ENCODE measurements at places on chromosomes 12 and 14.

DNA sequence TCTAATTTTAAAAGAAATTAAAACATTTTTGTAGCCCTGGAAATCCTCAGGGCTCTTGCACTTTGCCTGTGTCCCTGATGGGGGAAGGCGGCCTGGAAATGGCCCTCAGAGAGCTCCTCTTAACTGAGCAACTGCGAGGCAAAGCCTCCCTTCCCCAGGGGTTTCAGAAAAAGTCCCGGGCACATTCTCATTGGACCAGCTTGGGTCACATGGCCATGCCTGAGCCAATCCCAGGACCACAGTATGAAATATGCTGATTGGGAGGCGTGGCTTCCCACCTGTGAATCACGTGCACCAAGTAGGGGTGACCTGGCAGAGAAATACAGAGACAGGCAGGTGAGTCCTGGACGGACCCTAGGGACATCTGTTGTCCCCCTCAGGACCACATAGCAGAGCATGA lies 90.4 kb upstream of the SFSWAP start:
- no peak for DNase-seq

- no peak for DNase-seq
Measured at GRCh38 chr12:110126557-110126956, 2.4 kb downstream of the IFT81 start.

- no peak for DNase-seq
Measured at GRCh38 chr14:99267381-99267780, 4.6 kb downstream of the BCL11B start.

- no peak for DNase-seq
Measured at GRCh38 chr14:38209572-38210557, 2.2 kb downstream of the SSTR1 start.

GRCh38 chr14:33271216-33271615 lies 332.5 kb downstream of the NPAS3 start:
- DNase-seq = no peak

GRCh38 chr12:125981610-125982253 lies 916.5 kb downstream of the AACS start:
- no peak for DNase-seq

- no peak for DNase-seq
Measured at GRCh38 chr14:45610318-45610717, 357.3 kb upstream of the MIS18BP1 start.

DNA sequence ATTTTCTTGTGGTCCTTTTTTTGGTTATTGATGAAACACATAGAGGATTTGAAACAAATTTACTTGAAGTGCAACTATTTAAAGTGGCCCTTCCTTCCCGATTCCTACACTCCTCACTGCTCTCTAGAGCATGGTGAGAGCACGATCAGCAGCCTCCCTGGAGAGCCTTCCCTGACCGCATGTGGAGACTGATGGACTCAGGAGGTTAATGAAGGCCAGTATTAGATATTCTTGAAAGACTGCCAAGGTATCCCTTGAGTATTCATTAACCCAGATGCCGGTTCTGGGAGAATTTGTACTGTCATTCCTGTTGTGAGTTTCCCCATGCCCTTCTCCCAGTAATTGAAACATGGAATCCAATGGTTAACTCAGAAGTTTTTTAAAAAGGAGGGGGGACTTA lies 102.8 kb upstream of the FGD4 start:
- no peak for DNase-seq

DNA sequence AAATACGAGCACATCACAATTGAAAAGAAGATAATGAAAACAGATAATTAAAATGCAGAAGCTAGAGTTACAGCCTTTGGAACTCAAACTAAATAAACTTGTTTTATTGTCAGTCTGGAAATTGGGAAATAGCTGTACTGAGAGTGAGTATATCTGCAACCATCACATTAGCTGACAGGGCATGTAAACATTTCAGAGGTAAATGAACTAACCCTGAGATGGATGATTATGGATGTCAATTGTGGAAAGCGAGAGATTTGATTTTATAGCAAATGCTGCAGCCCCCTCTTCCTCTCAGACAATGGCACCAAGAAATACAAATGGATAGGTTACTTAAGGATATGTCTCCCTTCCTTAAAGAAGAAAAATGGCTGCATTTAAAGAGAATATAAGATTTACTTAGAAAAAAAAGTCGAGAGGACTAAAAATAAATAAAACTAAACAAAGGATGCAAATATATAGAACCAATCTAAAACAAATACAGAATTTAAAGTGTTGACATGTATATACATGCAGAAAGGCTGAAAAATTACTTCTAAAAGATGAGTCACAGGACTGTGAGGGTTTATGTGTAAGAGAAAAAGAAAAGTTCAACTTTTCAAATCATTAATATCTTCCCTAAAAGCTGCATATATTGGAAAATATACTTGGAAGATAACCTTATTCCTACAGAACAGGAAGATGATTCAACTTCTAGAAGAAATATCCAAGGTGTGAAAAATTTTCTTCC lies 120.3 kb upstream of the FLRT2 start:
- DNase-seq = no peak

DNA sequence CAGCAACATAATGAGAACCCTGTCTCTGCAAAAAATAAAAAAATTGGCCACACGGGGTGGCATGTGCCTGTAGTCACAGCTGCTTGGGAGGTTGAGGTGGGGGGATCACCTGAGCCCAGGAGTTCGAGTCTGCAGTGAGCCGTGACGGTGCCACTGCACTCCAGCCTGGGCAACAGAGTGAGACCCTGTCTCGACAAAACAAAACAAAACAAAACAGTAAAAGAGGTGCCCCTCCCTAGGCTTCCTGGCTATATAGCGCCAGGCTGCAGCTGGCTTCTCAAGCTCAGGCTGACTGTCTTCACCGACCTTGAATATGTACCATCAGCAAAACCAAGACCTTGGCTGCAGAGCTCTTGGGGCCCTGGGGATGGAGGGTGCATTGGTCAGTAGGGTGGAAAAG lies 29.4 kb downstream of the TSPAN9 start:
- no peak for DNase-seq

- peak; percentile 9 for DNase-seq
Measured at GRCh38 chr14:78725086-78725485, 554.9 kb downstream of the NRXN3 start.

GRCh38 chr14:59262717-59263454 lies 74.4 kb downstream of the DAAM1 start:
- no peak for DNase-seq

DNA sequence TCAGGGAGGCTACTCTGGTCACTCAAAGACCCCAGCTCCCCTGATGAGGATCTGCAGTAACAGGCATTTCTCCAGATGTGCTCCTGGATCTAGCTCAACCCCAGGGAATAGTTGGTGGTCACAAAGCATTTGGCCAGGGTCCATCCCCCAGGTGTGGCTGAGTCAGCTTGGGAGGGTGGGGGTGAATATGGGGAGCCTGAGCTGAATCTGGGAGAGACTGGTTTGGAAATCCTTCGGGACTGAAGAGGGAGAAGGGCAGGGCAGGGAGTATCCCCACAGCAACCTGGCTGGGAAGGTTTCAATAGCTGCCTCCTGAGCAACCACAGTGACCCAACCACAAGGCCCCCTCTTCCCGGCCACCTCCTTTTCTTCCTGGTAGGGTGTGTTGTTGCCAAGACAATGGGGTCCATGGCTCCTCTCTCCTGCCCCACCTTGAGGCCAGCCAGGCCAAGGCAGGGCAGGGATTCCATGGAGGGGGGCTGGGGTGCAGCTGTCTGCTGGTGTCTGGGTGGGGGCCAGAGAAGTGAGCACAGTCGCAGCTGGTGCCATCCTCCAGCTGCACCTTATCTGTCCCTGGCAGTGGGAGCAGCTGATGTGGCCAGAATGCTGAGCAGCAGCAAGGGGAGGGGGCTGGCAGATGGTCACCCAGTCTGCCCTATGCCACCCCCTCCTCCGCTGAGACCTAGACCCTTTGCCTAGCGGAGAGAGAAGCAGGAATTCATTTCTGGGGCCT lies 5.5 kb downstream of the ASIC1 start:
- no peak for DNase-seq

- peak; percentile 66 for DNase-seq
Measured at GRCh38 chr14:36661506-36662257, at the start of gene PAX9. PAX9 (plus strand) TSS chr14:36661860; CDS start chr14:36662090, 230 bp downstream.

DNA sequence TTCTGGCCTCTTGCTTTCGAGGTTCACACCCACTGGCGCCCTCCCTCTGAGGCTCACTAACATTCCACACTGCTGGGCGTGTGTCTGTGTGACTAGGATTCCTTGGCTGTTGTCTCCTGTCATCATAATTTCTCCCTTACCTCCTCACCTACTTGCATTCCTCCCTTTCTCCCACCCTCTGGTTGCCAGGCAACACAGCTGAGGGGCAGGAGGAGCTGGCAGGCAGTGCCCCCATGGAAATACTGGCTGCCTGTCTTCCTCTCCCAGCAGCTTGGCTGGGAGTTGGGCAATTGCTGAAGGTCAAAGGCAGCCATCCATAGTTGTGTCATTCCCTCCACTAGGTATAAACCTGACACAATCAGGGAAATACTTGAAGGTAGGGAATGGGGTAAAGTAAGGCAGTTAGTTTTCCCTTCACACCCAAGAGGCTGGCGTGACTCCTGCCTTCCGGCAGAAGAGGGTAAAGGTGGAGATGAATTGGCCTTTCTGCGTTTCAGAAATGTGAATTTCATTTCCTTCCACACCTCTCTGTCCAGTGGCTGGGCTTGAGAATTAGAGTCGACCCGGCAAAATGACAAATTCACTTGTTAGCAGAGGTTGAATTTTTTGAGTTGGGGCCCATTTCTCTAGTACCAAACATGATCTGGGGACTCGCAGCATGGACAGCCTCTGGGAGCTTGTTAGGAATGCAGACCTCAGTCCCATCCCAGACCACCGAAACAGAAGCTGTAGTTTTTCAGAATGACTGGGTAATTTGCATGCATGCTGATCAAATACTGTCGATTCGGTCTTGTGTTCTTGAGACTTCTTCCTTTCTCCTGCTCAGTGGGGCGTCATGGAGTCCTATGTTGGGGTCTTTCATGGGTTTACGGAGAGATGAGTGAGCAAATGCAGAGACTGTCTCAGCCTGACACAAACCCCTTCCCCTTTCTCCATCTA lies 24.3 kb upstream of the EMP1 start:
- DNase-seq = no peak

GRCh38 chr14:101463566-101464171 lies 97.6 kb upstream of the DIO3 start:
- no peak for DNase-seq

DNA sequence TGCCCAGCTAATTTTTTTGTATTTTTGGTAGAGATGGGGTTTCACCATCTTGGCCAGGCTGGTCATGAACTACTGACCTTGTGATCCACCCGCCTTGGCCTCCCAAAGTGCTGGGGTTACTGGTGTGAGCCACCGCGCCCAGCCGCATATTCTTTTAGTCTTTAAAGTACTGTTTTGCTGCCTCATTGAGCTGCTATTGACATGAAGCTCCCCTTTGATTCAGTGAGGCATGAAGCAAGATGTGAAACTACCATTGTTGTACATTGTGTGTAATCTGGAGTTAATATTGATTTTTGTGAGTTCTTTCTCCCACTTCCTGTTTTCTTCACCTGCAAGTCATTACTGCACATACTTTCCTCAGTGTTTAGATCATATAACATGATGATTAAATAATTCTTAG lies 80.8 kb downstream of the MNAT1 start:
- no peak for DNase-seq

DNA sequence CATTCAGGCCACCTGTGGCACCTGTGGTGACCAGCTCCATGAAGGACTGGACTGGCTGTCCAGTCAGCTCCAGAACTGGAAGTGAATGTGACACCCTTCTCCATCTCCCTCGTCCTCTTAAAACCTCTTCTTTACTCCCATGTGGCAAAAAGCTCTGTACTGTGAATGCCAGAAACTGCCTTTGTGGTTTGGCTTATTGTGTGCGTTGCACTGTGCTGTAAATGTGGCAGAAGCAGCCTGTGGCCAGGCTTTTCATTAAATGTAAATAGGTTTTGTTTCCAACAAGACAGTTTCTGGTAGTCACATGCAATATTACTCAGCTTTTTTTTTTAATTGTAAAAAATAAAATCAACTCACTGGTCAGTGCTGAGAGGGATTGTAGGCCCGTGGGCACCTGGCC lies 453.7 kb downstream of the ATP23 start:
- no peak for DNase-seq

DNA sequence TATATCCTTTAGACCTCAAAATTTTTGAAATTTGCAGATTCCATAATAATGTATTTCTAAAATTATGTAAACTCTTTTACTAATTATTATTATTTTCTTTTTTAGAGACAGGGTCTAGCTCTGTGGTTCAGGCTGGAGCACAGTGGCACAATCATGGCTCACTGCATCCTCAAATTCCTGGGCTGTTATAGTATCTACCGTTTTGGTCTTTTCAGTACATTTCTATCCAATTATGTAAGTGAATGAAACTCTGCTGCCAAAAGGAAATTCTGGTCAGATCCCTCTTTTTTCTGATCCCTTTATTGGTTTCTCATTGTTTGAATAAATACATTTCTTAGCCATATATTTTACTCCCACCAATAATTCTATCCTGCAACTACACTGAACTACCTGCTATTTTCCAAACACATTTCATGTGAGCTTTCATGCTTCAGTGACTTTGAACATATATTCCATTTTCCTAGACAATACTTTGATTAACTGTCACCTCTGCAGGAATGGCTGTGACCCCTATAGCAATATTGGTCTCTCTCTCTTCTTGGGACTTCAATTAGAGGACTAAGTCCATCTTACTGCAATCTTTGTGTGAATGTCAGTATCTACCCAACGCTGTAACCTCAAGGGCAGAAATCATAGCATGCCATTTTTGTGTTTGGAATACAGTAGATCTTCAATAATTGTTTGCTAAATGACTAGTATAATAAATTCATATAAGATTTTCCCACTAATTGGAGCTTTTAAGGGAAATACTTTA lies 183.2 kb downstream of the NTS start:
- no peak for DNase-seq

DNA sequence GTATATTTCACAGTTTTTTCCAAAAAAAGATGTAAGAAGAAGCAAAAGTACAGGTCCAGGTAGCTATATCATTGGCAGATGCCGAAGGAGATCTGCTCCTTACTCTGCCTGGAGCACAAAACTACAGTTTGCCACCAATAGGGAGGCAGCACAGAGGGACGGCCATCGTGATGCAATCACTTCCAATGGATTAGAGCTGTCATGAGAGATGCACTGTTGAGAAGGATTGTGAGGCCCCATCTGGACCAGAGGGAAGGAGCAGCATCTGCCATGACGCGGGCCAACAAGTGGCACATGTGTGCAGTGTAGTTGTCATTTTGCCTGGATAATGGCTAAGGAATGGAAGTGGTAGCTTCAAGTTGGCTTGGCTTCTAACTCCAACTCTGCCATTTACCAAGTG lies 318.8 kb upstream of the FKBP4 start:
- no peak for DNase-seq

DNA sequence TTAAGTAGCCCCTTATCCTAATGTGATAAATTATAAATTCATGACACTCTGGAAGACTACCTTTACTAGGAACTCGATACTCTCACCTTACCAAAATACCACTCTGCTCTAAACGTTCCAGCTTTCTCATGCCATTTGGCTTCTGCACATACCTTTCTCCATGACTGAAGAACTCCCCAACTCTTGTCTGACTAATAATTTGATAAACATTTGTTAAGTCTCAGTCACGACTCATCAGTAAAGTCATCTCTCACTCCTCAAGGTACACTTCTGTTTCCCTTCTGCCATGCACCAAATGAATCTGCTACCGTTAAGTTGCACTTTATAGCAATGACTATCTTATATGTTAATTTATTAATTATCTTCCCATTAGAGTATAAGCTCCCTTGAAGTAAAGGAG lies 498.3 kb upstream of the NOVA1 start:
- DNase-seq = no peak
